ENCODE measurements at places on chromosomes 1 and 21.

GRCh38 chr1:73100216-73100615 is 817.9 kb upstream of the NEGR1 start:
- DNase-seq = no peak

GRCh38 chr21:39802217-39802616 is 57.2 kb downstream of the IGSF5 start:
- DNase-seq = no peak

DNA sequence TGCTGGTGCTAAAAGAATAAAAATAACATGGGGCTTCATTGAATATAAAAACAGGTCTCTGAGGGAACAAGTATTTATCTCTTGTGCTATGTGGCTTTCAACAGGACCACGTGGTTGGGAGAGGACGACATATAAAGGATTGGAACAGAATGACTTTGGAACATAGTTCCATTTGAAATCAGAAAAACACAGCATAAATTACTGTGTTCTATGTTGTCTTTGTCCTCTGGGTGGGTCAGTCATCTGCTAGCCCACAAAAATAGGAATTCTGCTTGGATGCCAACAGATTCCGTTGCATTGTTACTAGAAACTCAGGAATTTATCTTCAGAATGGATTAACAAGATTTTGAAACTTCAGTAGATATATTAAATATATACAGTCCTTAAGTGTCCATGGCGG is 5.9 kb downstream of the CEP85 start:
- no peak for DNase-seq

DNA sequence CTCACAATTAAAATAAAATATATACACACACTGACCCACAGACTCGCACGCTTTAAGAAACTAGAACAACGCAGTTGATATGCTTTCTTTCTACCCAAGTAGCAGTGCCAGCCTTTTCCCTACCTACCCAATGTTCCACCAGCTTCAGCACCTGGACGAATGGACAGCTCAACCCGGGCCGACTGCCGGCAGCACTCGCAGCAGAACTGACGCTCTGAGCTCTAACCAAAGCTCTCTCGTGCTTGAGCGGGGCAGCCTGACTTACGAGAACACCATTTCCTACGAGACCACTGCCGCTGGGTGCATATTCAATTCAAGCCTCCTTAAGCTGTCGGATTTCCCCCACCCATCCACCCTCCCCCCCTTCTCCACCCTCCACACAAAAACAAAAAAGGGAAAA is 127.4 kb upstream of the DPYD start:
- DNase-seq = no peak

GRCh38 chr1:172252321-172252720 is 168.2 kb upstream of the C1orf105 start:
- no peak for DNase-seq

- DNase-seq = no peak
These were observed 11.6 kb upstream of the SAMD11 start for GRCh38 chr1:911875-912739.

DNA sequence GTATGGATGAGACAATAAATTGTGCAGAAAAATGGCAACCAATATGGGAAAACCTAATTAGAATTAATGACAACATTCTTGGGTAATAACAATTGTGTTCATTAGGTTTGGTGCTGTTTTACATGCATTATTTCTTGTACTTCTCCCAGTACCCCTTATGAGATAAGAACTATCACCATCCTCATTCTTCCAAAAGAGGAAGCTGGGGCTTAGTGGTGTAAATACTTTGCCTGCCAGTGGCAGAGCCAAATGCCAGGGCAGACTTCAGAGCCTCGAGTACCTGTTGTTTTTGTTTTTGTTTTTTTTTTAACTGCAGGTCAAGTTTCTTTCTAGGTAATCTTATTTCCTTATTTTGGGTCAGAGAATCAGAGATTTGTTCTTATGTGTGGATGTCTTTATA is 206.4 kb downstream of the RHOU start:
- DNase-seq = no peak

- no peak for DNase-seq
These were observed 61.7 kb downstream of the ARID4B start for GRCh38 chr1:235266325-235266724.

- no peak for DNase-seq
These were observed 139.6 kb downstream of the S1PR1 start for GRCh38 chr1:101376121-101377083.

DNA sequence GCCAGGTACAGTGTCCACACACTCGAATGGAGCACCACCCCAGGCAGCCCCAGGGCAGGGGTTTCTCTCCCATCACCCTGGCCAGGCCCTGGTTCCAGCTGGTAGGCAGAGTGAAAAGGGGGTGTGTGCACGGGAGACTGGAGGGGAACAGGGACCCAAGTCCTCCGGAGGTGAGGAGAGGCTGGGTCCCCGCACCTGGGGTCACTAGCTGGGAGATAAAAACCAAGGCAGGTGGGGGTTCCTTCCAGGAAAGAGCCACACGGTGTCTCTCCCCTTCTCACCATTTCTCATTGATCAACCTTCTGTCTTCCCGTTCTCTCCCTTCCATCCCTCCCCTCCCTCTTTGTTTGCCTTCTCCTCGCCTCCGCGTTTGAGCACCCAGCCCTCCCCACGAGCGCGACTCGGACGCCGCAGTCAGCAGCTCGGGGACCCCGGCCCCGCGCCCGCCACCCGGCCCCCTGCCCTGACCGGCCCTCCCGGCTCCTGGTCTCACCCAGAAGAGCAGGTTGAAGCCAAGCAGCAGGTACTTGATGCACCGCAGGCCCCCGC is 358 bp downstream of the TSPAN2 start:
- no peak for DNase-seq

DNA sequence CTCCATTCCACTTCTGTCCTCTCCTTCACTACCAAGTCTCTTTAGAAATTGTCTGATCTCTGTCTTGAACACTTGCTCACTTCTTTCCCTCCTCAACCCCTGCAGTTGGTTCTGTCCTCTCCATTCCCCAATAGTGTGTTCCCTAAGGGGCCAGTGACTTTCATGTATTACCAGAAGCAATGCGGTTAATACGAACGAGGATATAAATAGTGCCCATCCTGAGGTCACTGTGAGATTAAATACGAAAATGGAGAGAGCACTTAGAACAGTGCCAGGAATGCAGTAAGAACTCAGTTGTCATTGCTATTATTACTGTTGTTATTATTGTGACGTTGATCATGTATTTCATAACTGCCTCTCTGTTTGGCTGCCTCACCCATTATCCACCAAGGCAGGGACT is 53.0 kb upstream of the ARTN start:
- no peak for DNase-seq

DNA sequence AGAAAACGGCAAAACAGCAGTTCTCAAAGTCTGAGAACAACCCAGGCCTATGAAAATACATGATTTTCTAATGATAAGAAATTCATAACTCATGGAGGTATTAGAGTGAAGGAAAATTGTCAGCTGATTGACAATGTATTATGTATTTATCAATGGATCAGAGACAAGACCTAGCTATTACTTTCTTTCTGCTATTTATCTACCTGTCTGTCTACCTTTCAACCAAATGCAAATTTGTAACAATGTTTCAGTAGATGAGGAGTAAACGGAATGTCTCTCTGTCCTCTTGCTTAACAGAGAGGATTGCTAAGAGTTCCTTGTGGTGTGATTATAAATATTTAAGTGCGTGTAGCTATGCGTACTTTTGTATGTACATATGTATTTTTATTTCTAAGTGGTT is 568.7 kb upstream of the RGS18 start:
- no peak for DNase-seq

GRCh38 chr1:74963120-74963519 is 171.1 kb upstream of the LHX8 start:
- DNase-seq = no peak

DNA sequence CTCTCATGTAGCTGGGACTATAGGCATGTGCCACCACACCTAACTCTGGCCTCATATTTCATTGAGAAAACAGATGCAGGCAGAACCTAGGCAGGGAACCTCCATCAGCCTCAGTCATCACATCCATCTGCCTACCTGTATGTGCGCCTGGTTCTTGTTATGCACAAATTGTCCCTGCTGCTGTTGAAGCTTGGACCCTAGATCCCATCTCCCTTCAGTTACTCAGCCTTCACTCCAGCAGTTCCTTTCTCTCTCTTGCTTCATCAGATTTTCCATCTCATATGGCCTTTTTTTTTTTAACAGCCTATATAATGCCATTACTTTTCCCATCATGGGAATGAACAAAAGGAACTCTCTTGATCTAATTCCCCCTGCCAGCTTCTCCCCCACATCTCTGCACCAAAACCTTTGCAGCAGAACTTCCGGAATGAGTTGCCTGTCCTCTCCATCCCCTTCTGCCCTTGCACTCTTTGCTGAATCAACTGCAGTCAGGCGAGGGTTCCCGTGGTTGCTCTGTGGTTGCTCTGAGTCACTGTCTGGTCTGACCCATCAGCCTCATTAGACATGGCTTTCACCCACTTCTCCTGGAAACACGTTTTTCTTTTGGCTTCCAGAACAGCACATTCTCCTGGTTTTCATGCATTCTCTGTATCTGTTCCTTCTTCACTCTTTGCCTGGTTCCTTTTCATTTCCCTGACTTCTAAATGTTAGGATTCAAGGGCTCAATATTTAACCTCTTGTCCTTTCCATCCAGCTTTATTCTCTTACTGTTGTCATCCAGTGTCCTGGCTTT is 41.5 kb downstream of the UBE4B start:
- peak; percentile 21 for DNase-seq

GRCh38 chr1:203175827-203176241 is 208 bp upstream of the MYBPH start:
- no peak for DNase-seq

DNA sequence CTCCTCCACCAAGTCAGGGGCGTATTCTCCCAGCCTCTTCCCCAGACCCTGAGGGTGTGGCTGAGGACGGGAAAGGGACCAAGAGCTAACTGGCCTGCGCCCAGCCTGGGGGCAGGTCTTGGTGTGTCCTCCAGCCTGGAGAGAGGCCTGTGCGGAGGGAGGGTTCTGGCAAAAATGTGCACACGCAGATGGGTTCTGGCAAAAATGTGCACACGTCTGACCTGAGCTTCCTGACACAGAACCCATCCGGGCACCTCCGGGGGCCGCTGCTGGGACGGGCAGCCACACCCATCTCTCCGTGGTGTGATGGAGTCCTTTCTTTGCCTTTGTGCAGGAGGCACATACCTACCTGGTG is 23.1 kb upstream of the PKP1 start:
- no peak for DNase-seq

GRCh38 chr1:89545264-89546038 is 20.8 kb downstream of the LRRC8B start:
- DNase-seq = no peak

Data from stimulated activated CD8-positive, alpha-beta memory T cell treated with anti-CD3 and anti-CD28 coated beads, Interleukin-4, amount 100 ng/mL, for 1 hour (primary cell).